ENCODE measurements at places on chromosomes 12 and 14.

DNA sequence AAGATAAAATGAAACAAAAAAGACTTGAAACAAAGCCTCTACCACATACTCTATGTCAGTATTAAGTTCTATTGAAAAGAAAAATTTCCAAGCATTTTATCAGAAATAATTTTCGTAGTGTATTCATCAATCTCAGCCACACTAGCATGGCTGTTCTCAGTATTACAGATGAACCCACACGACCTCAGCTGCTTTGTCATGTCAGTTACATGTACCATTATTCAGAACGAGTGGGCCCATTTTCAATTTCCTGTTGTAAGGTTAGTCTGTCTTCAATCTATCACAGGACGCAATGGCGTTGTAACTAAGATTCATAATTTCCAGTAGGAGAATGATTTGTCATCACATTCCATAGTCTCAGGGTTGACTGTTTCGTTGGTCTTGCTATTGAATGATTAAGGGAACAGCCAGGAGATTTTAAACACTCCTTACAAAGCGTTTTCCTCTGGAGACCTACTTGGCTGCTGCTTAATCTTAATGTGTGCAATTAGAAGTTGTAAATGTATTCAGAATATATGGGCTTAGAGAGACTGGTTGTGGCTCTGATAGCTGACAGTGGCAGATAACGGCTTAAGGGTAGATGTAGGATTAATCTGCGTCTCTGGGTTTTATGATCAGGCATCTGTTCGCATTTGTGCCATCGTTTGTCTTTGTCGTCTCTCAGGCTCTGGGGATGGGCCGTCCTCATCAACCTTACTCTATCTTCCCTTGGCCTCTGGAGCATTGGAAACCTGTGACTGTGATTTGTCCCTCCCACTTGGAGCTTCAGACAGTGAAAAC lies 65.4 kb downstream of the GLT1D1 start:
- DNase-seq: no peak

DNA sequence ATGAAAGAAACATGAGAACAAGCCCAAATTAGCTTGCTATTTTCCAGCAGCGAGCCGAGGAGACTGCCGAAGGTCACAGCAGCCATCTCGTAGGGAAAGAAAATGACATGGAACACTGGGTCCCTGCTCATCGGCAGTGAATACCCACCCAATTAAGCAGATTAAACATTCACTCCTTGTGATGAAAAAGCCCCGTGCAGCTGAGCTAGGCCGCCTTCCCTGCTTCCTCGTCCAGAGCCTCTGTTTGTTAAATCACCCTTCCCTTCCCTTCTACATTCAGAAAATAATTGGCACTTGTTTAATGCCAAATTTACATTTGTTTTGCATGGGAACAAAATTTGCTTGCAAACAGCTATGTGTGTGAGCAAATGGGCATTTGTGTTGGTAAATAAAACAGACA lies 342.5 kb downstream of the RMST start:
- DNase-seq: no peak

GRCh38 chr12:24111616-24112015 lies 162.1 kb upstream of the SOX5 start:
- DNase-seq: no peak

GRCh38 chr14:104422837-104423681 lies 156.5 kb upstream of the C14orf180 start:
- DNase-seq: no peak

GRCh38 chr14:80664576-80664975 lies 277.0 kb downstream of the CEP128 start:
- DNase-seq: no peak

DNA sequence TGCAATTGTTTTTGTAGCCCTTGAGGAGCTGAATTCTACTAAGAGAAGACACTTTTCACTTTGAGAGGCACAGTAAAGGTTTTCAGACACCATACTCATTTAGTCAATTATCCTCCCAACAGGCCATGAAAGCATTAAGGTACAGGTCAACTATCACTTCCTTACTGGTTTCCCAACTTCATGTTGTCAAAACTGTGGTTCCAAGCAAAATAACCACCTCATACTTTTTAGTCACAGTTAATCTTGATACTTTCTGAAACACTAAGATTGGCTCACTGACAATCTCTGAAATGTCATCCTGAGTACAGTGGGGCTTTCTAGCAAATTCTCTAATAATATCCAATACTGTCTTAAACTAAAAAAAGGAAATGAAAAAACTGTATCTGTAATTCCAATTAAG lies 71.7 kb downstream of the SLC2A13 start:
- DNase-seq: no peak

- no peak for DNase-seq
Observed at GRCh38 chr12:116480210-116480810, 78.9 kb upstream of the MAP1LC3B2 start.
